ENCODE measurements at places on chromosomes 5 and 9. TPM values are rescaled to one million over a fixed set of nuclear protein-coding genes. Genes with fewer than 3 reads are reported as not detected.

Gene HTR1A
- not detected for polyA plus RNA-seq

Gene OXCT1
- polyA plus RNA-seq, result 12.8 TPM

Gene SPAG8
- polyA plus RNA-seq, result 0.21 TPM

Gene SOX30
- polyA plus RNA-seq, result not detected

Gene INIP
- polyA plus RNA-seq, result 12.3 TPM

Gene GPR107
- polyA plus RNA-seq, result 27.2 TPM
